ENCODE measurements at places on chromosomes 12 and 14.
A peak's percentile ranks its signal among the peaks of the same experiment; 100 is the strongest.

DNA sequence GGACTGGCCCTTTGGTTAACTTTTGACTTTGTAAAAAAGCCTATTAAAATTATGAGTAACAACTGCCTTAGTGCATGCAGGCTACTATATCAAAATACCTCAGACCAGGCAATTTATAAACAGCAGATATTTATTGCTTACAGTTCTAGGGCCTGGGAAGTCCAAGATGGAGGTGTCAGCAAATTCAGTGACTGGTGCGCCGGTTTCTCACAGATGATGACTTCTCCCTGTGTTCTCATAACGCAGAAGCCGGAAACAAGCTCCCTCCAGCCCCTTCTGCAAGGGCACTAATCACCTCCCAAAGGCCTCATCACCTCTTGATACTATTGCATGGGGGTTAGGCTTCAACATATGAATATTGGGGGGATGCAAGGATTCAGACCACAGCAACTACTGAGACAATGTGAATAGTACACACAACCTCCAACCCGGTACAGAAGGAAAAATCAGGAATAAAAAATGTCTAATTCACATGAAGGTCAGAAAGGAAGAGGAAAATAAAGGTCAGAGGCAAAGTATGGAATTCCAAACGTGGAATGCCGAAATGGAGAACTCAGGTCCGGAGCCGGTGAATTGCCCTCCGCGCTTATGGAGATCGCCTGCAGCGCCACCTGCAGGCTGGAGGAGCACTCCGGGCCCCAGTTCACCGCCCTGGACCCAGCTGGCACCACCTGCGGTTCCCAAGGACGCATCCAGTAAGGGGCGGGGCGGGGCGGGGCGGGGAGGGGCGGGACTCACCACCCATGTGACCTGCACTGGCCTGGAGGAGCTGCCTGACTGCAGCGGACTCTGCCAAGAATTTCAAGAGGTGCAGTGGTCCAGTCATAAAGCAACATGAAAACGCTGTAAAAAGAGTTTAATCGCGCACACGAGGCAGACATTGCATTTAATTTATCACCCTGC lies 203.4 kb downstream of the KIF26A start:
- peak; percentile 54 for DNase-seq

DNA sequence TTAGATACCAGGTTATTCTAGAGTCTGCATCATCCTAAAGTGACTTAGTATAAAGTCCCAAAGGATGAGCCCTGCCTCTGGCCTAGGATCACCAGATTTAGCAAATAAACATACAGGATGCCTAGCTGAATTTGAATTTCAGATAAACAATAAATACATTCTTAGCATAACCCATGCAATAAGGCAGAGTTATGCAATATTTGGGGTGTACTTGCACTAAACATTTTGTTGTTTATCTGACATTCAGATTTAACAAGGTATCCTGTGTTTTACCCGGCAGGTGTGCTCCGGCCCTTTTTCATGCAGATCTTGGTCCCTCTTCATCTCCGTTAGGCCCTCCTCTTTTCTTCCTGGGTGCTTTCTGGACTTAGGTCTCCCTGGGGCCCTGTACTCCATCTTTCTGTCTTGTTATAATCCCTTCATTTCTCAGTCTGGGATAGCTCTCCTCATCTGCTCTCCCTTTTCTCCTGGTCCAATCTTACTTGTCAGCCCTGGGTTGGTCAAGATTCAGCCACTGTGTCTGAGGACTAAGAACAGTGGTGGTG lies 18.1 kb upstream of the SMOC1 start:
- no peak for DNase-seq

DNA sequence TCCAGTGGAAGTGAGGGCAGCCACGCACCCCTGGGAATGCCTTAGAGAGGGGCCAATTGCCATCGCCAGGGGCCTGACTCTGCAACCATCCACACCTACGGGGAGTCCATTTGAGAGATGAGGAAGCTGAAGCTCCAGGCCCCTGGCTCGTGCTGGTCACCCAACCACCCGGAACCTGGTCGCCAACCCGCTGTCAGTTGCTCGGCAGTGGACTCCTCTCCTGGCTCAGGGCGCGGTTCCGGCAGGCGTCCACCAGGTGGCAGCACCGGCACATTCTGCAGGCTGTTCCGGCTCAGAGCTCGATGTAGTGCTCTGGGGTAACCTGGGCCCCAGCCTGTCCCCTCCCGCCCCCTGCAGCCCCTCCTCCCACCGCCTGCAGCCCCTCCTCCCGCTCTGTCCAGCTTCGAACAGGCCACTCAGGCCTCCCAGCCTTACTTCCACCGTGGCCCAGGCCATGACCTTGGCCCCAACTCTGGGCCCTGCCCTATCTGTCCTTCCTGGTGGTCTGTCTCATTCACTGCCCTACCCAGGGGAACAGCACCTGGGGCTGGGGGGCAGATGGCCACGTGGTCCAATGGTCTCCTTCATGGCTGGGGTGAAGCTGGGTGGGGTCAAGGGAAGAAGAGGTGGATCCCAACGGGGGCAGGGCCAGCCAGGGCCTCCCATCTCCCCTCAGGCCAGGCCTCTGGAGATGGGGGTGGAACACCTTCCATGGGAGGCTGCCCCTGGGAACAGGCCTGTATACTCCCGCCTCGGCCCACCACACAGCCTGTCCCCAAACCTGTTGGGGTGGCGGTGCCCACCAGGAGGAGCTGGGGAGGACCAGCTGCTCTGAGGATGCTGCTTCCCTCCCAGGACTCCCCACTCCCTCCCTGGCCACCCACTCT lies 15.7 kb downstream of the SIVA1 start:
- peak; percentile 87 for DNase-seq

DNA sequence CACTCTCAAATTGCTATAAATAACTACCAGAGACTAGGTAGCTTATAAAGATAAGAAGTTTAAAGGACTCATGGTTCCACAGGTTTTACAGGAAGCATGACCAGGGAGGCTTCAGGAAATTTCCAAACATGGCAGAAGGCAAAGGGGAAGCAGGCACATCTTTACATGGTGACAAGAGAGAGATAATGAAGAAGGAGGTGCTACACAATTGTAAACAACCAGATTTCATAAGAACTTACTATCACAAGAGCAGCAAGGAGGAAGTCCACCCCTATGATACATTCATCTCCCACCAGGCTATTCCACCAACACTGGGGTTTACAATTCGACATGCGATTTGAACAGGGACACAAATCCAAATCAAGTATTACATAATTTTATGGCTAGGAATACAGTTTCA lies 257.7 kb downstream of the BTG1 start:
- DNase-seq = no peak
